ENCODE measurements at places on chromosomes 13 and 19.
A peak's percentile ranks its signal among the peaks of the same experiment; 100 is the strongest.

DNA sequence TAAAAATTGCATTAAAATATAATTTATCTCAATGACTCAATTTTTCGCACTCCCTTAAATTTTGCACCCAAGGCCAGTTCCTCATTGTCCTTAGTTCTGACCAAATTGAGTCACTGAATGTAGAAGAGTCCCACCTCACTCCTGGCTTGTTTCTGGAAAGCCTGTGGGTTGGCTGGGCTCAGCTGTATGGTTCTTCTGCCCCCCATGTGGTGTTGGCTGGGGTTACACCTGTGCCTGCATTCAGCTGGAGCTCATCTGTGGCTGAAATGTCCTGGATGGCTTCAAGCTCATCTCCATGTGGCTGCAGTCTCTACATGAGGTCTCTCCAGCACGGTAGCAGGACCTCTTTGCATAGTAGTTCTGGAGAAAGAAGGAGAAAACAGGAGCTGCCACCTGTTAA is 7.2 kb upstream of the IRGC start:
- no peak for DNase-seq

- DNase-seq, result peak; percentile 26
Observed at GRCh38 chr19:2239771-2240770, 3.4 kb downstream of the SF3A2 start.

- DNase-seq, result no peak
Observed at GRCh38 chr13:49925881-49926418, 10.2 kb downstream of the SPRYD7 start.

- DNase-seq, result no peak
Observed at GRCh38 chr13:26589754-26590153, 32.3 kb downstream of the WASF3 start.

DNA sequence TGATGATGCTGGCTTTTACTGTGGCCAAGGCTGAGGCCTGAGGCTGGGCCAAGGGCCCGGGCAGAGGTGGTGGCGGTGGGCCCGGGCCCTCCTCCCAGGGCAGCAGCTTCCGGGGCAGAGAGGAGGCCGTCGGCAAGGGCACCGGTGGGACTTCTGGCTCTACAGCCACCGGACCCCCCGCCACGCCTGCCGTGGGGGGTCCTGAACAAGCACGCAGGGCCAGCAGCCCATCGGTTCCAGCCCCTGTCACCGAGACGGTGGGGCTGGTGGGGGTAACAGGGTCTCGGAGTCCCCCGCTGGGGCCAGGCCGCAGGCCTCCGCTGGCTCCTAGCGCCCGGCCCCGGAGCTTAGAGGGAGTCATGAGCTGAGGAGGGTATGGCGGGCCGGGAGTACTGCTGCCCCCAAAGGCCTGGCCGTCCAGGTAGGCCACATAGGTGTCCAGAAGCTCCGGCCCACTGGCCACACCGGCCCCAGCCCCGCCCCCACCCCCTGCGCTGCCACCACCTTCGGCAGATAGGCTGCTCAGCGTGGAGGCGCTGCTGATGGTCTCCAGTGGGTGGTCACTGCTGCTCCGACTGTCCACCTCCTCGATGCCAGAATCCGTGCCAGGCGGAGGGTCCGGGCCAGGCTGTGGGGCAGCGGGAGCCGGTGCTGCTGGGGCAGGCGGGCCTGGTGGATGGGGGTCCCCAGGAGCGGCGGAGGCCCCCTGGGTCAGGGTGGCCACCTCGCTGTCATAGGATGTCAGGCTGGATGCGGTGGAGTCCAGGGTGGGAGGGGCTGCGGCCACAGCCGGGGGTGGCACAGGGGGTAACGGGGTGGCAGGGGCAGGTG is 17.3 kb downstream of the C19orf81 start:
- DNase-seq, result no peak

DNA sequence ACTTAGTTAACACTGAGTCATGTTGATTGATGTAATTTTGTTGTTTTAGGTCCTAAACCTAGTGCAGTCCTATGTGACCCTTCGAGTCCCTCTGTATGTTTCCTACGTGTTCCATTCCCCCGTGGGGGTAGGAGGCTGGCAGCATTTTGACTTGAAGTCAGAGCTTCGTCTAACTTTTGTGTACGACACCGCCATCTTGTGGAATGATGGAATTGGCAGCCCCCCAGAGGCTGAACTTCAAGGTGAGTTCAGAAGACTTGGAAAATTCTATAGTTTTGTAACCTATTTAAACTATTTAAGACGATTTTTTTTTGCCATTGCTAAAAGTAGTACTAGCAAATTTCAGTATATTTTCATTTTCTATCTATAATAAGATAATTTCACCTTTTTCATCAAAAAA is 117.9 kb downstream of the STOML3 start:
- no peak for DNase-seq

DNA sequence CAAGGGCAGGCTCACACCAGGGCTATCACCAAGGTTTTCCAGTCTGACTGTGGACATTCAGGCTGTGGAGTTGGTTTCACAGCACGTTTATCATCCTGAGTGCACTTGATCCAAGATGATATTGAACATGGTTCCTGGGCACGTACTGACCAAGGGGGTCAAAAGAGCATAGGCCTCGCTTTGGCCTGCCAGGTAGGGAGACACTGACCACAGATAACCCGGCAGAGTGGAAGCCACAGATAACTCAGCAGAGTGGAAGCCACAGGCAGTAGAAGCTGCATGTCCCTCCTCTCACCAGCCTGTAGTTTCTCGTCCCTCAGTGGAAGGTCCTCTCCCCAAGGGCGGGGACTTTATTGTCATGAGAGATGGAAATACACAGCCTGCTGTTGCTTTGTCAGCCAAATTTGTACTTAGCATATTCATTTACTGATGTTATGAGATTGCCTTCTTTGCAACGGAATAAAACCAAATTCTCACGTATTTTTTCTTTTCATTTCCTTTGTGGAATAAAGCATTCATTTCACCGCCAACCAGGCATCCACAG is 8.8 kb upstream of the KRTDAP start:
- no peak for DNase-seq

DNA sequence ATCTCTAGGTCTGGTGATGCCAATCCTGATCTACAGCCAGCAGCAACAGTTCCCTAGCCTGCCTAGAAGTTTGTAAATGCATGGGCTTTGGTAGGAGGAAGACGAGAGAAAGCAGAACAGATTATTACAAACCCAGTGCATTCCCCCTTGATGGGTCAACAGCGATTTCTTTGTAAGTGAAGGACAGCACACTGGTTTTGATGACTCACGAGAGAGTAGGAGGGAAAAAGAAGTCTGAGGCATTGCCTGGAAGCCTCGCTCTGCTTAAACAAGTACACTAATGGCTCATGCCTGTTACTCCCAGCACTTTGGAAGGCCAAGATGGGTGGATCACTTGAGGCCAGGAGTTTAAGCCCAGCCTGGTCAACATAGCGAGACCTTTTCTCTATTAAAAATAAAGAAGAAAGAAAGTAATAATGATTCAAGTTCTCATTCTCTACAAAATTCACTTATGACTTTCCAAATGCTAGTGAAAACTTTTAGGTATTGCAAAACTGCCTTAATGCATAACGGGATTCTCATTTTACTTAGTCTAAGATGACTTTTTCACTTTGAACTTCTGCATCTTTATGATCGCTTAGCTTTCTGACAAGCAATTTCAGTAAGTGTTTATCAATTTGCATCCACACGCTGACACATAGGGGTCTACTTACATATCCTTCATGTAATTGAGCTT is 47.7 kb upstream of the USPL1 start:
- DNase-seq, result no peak

DNA sequence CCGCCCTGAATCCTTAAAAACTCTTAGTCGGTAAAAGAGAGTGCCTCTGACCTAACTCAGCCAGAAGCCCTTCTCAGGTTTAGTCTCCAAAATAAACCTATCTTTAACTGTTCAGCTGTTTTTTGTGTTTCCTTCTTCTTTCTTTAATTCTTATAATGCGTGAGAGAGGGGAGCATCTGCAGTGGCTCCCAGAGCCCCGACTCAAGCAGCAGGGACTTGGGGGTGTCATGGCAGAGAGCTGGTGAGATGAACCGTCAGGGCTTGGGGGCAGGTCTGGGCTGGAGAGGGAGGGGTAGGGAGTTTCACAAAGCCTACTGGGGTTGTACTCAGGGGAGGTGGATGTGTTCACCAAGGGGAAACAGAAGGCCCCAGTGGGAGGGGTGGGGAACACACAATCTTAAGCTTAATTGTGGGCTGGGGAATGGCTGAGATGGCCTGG is 16.8 kb upstream of the SIGLEC6 start:
- no peak for DNase-seq

GRCh38 chr13:64164435-64164834 is 2748.8 kb upstream of the PCDH20 start:
- DNase-seq, result no peak

DNA sequence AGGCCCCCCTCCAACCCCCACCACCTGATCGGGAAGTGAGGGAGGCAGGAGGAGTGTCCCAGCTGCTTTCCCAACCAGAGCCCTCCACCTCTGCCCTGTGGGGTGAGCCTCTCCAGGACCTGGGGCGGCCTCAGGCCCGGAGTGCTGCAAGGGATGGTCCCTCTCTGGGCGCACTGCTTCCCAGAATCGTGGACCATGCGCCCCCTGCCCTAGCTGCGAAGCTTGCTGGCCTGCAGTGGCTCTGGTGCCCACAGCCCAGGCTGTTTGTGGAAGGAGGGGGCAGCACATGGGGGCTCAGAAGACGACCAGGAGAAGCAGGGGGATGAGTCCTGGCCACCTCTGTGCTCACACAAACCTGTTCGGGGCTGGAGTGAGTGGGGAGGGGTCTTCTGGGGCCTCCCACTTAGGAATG is 33.6 kb downstream of the CEBPG start:
- no peak for DNase-seq

DNA sequence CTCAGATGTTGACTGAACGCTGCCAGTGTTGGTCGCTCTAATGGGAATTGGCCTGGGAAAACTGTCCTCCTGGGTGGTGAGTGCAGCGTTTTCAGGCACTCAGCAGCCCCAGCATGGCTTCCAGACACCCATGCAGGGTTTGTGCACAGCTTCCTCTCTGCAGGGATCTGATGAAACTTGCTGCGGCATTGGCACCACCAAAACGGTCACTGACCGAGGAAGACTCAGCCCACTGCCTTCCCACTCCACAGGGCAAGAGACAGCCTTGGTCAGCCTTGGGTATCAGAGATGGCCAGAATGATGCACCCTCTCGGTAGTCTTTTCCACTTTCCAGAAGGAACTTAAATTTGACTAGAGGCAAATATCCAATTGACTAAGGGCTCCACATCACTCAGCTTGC is 398.9 kb downstream of the IRS2 start:
- no peak for DNase-seq

DNA sequence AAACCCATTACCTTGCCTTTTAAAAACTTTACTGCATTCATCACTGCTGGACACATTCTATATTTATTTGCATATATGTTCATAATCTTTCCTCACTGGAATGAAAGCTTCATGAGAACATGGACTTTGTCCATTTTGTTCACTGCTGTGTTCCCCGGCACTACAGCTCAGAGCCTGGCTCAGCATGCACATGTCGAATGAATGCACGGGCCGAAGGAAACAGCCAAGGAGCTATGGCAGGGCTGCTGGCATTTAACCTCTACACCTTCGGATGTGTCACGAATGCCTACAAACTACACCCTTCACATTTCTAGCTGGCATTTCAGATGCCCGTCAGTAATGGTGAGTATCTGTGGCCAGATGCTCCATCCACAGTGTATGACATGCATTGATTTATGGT is 7.6 kb downstream of the MTIF3 start:
- DNase-seq, result no peak

DNA sequence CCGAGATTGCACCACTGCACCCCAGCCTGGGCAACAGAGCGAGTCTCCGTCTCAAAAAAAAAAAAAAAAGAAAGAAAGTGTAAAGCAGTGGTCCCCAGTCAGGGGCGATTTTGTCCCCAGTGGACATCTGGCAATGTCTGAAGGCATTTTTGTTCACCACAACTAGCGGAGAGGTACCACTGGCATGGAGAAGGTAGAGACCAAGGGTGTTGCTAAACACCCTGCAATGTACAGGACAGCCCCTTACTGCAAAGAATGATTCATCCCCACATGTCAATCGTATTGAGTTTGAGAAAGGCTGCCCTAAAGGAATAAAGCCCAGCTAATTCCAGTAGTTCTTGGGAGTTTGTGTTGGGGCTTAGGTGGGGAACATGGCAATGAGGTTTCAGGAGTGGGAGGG is 38.7 kb downstream of the CYP4F2 start:
- no peak for DNase-seq

GRCh38 chr19:29247872-29248271 is 34.9 kb upstream of the UQCRFS1 start:
- no peak for DNase-seq

- DNase-seq, result no peak
Observed at GRCh38 chr19:7512400-7512851, 3.5 kb upstream of the ZNF358 start.

DNA sequence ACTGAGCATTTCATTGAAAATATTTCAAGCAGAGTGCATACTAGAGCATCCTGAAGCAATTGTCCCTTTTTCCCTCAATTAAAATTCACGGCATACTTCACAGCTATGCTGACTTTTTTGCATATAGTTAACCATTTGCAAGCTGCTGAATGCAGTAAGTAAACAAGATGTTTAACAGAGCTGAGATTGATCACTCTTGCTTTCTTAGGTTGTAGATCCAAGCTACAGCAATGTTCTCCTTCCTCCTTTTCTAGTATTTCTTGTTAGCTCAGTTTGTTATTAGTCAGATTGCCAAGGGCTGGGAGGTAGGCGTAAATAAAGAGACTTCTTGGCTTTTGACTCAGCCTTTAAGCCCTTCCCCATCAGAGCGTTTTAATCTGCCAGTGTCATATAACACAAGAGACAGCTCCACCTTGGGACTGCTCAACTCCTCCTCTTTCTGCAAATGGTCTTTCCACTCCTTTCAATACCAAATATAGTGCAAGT is at the start of gene SLITRK6:
SLITRK6 (minus strand) TSS at position 323 of the 486 bp plus-strand sequence. CDS start 2,911 bp downstream, outside the sequence.
- DNase-seq, result no peak

GRCh38 chr19:16018801-16019551 is 57.3 kb upstream of the TPM4 start:
- no peak for DNase-seq

DNA sequence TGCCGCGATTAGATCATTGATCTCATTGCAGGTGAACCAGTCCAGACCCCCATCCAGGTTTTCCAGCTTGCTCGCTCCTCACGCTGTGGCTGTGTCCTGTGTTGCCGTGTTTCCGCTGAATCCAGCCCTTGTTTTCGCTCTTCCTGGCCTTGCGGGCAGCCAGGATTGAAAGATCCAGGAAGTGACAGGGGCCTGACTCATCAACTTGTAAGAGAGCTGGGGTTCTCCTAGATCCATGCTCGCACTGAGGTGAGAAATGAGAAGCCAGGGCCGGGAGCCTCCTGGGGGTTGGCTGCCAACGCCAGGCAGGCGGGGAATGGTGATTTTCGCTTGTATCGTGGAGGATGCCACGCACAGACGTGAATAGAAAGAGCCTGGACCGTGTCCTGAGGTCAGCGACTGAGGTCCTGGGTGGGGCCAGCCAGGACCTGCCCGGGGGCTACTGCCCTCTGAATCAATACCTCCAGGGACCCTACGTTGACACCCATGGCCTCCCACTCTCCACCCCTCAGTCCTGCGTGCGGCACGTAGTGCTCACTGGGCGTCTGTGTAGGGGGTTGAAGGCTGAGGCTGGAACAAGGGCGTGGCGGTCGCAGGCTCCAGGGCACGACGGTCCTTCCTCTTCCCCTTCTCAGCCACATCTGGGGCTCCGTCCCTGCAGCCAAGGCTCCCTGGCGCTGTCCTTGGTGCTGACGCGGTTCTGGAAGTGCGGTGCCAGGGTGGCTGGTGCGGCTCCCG is 7.3 kb upstream of the PTPRH start:
- peak; percentile 42 for DNase-seq

Data from activated T-helper 2 cell treated with anti-CD3 and anti-CD28 coated beads, Interferon-gamma antibody, Interleukin-2, Interleukin-4, amounts not matched to agents 10 μg/mL and 5 μg/mL and 100 μg/mL, durations not matched to agents 14 hours and 24 hours and 36 hours (primary cell).